Mucosa of gallbladder (tissue), 1 donor: ENCODE measurements at places on chromosomes 5 and 9.

DNA sequence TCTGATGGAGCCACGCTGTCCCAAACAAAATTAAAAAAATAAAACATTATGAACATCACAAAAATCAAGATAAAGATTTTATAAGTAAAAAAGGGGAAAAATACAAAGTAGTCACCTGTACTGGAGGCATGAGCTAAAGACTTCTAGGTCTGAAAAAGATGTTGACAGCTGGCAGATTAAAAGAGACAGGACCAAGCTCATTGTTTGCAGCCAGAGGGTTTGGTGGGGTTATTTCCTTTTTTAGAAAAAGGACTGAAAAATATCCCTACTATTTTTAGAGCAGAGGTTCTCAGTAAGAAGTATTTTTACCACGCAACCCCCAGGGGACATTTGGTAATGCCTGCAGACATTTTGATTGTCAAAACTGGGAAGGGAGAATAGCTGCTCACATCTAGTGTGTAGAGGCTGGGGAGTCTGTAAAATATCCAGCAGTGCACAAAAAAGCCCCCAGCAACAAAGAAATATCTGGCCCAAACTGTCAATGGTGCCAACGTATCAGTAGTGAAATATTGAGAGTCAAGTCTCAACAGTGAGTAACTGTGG, 353.4 kb downstream of the TLE1 start:
- DNase-seq, result no peak

DNA sequence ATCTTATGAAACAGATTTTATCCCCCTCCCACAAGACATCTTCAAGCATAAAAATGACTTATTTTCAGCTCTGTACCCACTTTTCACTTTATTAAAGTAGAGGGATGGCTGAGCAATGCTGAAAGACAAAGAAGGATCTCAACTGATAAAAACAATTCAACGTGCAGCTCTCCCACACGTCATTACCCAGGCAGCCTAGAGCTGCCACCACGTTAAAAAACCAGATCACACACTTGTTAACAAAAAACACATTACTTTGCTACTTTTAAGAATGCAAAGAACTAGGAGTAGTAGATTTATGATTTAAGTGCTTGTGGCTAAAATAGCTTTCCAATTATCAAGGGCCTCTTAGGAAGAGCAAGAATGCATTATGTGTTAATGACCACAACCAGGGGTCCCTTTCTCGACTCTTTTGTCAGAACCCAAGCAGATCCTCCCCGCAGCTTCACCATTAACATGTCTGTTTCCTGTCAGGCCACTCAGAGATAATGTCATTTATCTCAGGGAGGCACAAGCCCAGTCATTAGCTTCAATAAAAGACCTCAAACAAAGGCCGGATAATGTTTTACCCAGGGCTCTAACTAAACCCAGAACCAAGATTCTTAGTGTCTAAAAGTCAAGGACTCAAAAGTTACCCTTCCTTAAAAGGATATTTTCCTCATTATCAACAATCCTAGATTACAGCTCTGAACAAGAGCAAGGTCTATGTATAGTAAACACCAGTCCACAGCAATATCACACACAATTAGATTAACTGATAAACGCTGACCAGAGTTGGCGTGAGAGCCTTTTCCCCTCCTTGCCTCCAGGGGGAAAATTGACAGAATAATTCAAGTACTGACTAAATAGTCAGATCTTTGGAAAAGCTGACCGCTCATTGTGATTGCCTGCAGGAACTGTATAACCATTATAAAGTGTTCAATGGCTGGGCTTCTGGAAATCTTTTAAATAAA, 7.5 kb downstream of the ZNF608 start:
- DNase-seq, result no peak

GRCh38 chr9:95381221-95381620, 63.7 kb upstream of the FANCC start:
- no peak for DNase-seq

- DNase-seq, result no peak
These were observed 463.3 kb upstream of the DMAC1 start for GRCh38 chr9:8262625-8263622.

GRCh38 chr9:131478421-131478868, 24.3 kb upstream of the POMT1 start:
- DNase-seq, result no peak

GRCh38 chr9:91172329-91172728, 189.4 kb downstream of the AUH start:
- no peak for DNase-seq

- no peak for DNase-seq
These were observed 31.7 kb downstream of the BRINP1 start for GRCh38 chr9:119337573-119337972.
